Kasumi-1 (cell line): ENCODE measurements at places on chromosomes 2 and 18.
A peak's percentile ranks its signal among the peaks of the same experiment; 100 is the strongest.

GRCh38 chr2:206962966-206963365 lies 23.6 kb downstream of the CPO start:
- no peak for DNase-seq

DNA sequence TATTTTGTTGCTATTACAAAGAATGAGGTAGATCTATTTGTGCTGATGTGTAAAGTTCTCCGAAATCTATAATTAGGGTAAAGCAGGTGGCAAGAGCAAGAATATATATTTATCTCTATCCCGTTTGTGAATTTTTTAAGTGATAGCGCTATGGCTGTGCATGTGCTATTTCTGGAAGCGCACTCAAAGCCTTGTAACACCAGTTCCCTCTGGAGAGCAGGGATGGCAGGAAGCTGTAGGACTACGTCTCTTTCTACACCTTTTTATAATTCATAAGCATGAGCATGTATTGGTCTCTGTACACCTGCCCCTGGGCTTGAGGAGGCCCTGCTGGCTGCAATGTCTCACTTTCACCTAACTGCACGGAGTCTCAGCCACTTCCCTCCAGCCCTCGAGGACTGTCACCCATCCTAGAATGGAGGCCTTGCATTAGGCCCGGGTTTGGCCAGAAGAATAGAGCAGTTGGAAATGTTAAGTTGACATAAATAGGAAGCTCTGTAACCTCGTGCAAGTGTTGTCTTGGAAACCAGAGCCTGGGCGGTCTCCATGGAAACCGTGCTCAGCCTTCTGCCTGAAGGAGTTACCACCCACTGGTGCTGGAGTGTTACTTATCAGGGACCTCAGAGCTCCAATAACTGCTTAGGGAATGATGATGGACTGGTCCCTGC lies 20.9 kb downstream of the ITM2C start:
- DNase-seq: peak; percentile 19

- no peak for DNase-seq
These were observed 62.0 kb downstream of the TPGS2 start for GRCh38 chr18:36766836-36767235.

DNA sequence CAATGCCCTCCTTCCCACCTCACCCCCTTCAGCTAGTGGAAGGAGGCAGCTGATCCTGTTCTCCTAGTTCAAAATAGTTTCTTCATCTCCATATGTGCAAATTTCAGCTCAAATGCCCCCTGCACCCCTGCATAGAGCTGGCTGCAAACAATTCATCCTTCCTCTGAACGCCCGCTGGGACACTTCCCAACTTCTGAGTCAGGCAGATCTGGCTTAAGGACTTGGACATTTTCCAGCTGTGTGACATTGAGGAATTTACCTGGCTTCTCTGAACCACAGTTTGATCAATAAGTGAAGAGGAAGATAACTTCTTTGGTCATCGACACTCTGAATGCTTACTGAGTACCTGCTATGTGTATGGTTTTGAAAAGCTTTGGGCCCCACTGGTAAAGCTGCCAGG lies 23.5 kb downstream of the PTGR3 start:
- DNase-seq: no peak

DNA sequence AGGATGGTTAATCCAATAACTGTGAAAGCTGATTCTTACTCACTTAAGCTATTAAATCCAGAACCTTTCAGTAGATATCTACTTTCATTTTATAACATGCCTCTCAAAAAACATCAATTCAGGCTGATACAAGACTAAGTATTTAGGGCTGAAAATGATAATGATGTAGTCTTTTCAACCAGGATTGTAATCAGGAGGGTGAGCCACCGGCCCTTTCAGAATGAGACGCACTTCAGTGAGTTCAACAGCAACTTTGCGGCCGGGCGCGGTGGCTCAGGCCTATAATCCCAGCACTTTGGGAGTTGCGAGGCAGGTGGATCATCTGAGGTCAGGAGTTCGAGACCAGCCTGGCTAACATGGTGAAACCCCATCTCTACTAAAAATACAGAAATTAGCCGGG lies 30.4 kb downstream of the RBMS1 start:
- DNase-seq: no peak

GRCh38 chr2:83016343-83017110 lies 1442.6 kb downstream of the SUCLG1 start:
- DNase-seq: no peak

DNA sequence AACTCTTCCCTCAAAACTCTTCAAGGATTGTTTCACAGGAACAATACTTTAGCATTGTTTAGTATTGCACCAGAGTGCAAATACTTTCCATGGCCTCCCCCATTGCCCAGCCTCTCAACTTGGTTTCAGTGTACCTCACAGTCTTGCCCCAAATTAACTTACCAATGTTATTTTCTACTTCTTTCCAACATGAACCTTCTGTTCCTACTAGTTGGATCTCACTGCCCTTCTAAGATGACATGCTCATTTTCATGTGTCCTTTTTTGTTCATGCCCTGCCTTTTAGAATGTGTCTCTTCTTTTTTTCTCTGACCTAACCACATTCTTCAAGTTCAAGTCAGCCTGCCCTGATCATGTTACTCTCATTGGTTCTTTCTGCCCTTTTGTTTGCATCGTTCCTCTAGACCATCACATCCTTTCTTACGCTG lies 4.1 kb downstream of the SPATS2L start:
- DNase-seq: no peak

DNA sequence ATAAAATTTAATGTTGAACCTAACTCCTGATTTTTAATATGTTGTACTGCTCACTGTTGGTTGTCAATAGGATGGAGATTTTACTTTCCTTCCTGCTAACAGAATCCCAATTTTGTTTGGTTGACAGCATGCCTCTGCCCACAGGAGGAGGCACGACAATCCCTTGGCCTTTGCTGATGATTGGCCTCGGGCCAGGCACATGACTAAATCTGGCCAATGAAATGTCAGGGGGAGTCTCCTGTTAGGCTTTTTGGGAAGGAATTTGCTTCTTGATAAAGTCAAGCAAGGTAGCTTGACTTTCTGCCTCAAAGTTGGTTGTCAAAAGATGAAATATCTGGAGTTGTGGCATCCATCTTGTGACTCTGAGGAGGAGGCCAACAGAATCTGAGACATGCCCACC lies 6.8 kb upstream of the TGFA start:
- no peak for DNase-seq

- no peak for DNase-seq
These were observed 22.3 kb downstream of the LRATD1 start for GRCh38 chr2:14654835-14655282.

- DNase-seq: no peak
These were observed 114.6 kb downstream of the MAPK4 start for GRCh38 chr18:50674307-50674980.
